ENCODE measurements at places on chromosomes 5 and 9. TPM values are rescaled to one million over a fixed set of nuclear protein-coding genes. Genes with fewer than 3 reads are reported as not detected.

DNA sequence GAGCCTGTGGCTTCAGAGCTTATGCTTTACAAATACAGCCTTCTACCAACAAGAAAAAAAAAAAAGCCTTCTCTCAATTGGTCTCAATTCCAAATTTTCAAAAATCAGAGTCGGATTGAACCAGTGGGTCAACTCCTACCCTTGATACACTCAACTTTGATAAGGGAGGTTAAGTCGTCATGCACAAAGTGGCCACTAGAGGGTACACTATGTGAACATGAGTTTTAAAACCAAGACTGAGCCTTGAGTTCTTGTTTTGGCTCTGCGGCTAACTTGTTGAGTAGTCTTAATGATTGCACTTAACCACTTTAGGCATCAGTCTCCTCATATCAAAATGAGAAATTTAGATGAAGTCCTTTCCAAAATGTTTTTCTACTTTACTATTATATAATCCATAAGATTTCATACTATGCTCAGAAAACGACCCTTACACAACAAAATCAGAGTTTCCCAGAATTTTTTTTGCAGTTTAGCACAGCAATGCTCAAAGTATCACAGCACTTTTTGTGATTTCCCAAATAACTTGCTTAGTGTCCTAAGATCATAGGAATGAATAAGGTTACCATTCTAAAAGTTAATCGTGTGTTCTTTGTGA is 92.9 kb upstream of the MTAP start:
- no peak overlapping the region for H3K27ac ChIP-seq
- no peaks in the 10 kb centered on the region for H3K4me1 ChIP-seq
- H3K36me3 ChIP-seq = no peaks in the 10 kb centered on the region

GRCh38 chr9:120937596-120937995 is 11.0 kb upstream of the TRAF1 start:
- peaks cover 85% of the 10 kb centered on the region for H3K4me1 ChIP-seq
- no peak overlapping the region for H3K4me3 ChIP-seq
- H3K36me3 ChIP-seq = no peaks in the 10 kb centered on the region

Gene SMIM33
- total RNA-seq = not detected

Gene CKMT2
- total RNA-seq = 11.6 TPM

- H3K4me3 ChIP-seq = no peak overlapping the region
- peak overlapping the region; percentile 24 for H3K27ac ChIP-seq
- H3K4me1 ChIP-seq = peaks cover 23% of the 10 kb centered on the region
- H3K36me3 ChIP-seq = no peaks in the 10 kb centered on the region
- H3K27me3 ChIP-seq = no peaks in the 10 kb centered on the region
These were observed 340.6 kb downstream of the CAAP1 start for GRCh38 chr9:26551971-26552370.

DNA sequence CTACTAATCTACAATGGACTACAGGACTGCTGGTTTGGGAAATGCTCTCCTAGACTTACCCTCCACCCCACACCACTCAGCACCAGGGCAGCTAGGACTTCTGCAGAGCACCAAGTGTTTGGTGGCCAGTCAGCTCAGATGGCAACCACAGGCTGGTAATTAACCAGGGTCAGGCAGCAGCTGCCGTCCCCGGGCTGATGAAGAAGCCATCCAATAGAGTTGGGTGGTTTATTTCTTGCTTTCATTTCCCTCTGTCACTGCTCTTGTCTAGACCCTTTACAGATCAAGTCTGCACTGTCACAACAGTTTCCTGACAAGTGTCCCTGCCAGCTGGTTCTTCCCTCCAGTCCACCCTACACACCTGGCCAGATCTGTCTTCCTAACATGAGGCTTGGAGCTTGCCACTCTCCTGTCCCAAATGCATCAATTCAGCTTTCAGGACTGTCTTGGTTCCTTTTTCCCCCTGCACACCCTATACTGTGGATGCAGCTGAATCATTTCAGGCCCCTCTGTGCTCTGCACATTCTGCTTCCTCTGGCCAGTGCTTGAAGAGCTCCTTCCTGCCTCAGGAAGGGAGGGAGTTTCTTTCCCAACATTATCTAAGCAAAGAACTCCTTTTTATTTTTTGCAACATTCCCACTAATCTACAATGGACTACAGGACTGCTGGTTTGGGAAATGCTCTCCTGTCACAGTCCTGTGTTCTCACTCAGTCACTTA is 30.2 kb upstream of the HSPA9 start:
- H3K36me3 ChIP-seq = no peaks in the 10 kb centered on the region
- DNase-seq = no peak
- peaks cover 11% of the 10 kb centered on the region for H3K4me1 ChIP-seq
- H3K4me3 ChIP-seq = no peak overlapping the region
- H3K27ac ChIP-seq = no peak overlapping the region

DNA sequence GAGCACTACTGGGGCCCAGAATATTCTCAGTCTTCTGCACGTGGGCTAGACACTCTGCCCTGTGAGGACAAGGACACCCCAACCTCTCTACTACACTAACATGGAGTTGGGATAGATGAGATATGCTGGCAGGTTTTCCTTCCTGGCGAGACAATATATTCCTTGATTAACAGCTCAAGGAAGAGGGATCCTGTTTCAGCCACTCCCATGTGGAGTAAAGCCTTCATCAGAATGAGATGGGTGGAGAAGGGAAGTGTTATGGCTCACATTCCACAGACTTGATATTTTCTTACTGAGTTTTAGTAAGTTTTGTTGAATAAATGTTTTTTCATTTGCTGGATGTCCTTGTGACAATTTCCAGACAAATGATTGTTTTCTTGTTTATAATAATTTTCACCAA is 1187.6 kb downstream of the CDH12 start:
- H3K27ac ChIP-seq = no peak overlapping the region
- no peak for DNase-seq
- H3K36me3 ChIP-seq = no peaks in the 10 kb centered on the region
- no peak overlapping the region for H3K4me3 ChIP-seq
- H3K4me1 ChIP-seq = no peaks in the 10 kb centered on the region

DNA sequence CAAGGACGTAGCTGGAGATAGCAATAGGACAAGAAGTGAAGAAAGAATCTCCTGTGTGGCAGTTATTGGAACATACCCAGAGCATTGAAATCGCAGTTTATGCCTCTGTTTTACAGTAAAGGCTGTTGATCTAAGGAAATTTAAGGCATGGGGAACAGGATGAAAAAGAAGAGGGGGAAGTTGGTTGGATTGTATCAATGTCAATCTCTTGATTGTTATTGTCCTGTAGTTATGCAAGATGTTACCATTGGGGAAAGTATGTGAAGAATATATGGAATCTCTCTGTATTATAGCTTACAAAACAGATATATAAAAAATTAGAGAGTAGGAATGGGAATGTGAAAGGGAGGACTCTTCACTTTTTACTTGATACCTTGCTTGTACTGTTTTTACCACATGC is 195.6 kb upstream of the NREP start:
- no peaks in the 10 kb centered on the region for H3K27me3 ChIP-seq
- no peaks in the 10 kb centered on the region for H3K4me1 ChIP-seq
- no peak overlapping the region for H3K4me3 ChIP-seq
- H3K36me3 ChIP-seq = no peaks in the 10 kb centered on the region
- DNase-seq = no peak
- no peak overlapping the region for H3K27ac ChIP-seq

Measured in esophagus muscularis mucosa (tissue), 4 donors.